ENCODE measurements at places on chromosomes 6 and 20. TPM values are rescaled to one million over a fixed set of nuclear protein-coding genes. Genes with fewer than 3 reads are reported as not detected.

DNA sequence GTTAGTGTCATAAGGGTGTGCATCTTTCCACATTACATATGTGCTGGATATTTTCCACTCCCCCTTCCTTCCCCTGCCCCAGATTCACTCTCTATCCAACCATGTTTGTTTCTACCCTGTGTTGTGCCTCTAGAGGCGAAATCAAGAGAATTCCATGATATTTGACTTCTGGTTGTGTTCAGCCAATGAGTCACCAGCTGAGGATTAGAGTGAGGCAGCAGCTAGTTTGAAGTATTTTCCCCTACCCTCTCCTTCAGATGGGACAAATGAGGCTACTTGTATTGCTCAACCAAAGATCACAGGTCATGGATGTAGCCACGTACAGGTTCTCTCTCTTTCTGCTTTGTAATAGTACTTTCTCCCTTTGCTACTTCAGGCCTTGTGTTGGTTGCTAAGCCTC, 24.5 kb upstream of the OR2J2 start:
- no peak for DNase-seq

The CTNNBL1 gene
- 65.9 TPM for total RNA-seq

The SALL4 gene
- total RNA-seq: not detected

DNA sequence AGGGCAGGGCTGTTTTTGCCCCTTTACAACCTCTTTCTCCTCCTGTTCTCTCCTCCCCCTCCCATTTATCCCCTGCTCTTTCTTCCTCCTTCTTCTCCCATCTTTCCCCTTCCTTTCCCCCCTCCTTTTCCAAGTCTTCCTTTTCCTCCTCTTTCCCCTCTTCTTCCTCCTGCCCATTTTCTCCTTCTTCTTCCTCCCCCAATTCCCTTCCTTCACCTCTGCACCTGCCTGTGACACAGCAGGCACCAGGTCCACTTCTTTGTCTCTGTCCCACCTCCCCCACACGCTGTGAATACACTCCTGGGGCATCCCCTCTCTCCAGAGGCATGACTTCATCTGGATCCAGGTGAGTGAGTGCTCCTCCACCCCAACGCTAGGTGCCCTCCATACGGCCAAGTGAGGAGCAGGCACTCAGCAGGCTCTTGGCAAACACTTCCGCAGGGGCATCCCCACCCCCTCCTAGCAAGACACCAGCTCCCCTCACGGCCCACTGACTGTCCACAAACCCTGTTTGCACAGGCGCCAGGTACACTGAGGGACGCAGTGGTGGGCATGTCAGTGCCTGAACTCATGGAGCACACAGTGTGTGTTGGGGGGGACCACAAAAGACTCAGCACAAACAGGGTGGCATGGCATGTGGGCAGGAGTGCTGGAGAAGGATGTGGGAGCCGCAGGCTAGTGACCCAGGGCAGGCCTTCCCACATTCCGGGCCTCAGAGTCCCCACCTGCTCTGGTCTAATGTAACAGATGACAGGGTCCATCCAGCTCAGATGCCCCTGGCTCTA, 10.7 kb upstream of the TLDC2 start:
- DNase-seq: no peak

DNA sequence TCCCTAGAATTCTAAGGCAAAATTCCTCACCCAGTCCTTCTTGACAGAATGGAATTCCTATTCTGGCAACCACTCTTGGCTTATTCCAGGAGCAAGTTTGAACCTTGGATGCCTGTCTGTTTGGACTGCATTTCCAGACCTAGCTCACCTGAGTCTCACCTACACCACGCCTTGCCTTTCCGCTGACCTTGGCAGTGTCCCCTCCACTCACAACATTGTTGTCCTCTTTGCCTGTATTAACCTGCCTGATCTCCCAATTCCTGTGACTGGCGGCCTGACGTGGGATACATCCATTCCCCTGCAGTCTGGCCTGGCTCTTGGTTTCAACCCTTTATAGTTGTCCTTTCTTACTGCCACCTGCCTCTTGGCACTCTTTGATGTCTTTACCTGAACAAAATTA, 281.4 kb upstream of the SOX4 start:
- no peak for DNase-seq

Measured in activated T-cell treated with anti-CD3 and anti-CD28 coated beads, Interleukin-2, amount 50 U/mL, for 72 hours (primary cell).